HT1080 (cell line): ENCODE measurements at places on chromosomes 16 and 17.

DNA sequence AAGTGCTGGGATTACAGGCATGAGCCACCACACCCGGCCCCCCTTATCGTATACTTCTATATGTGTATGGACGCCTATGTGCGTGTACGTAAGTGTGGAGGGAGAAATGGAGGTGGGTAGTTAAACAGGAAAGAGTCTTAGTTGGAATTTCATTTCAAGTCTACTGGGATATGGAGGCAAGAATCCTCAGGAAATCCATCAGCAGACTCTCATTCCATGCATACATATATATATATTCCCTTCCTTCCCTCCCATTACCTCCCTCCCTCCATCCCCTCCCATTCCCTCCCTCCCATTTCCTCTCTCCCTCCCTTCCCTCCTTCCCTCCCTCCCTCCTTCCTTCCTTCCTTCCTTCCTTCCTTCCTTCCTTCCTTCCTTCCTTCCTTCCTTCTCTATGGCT is 391.7 kb upstream of the RBFOX1 start:
- no peak for DNase-seq

DNA sequence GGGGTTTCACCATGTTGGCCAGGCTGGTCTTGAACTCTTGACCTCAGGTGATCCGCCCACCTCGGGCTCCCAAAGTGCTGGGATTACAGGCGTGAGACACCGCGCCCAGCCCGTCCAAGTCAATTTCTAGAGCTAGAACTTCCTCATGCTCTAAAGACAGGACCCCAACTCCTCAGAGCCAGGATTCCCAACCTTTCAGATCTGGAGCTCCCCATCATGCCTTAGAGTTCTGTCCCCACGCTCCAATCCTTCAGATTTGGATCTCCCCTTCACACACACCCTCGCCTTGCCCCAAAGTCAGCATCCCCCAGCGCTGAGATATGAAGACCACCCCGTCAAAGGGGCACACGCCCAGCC is 448 bp downstream of the KCTD19 start:
- DNase-seq: no peak

GRCh38 chr16:49019081-49019633 is 262.5 kb downstream of the CBLN1 start:
- no peak for DNase-seq

GRCh38 chr16:84339311-84339710 is 29.0 kb upstream of the ATP2C2 start:
- DNase-seq: no peak

GRCh38 chr17:33459078-33459940 is 166.2 kb upstream of the ASIC2 start:
- no peak for DNase-seq
